ENCODE measurements at places on chromosomes 16 and 17. TPM values are rescaled to one million over a fixed set of nuclear protein-coding genes. Genes with fewer than 3 reads are reported as not detected.
A peak's percentile ranks its signal among the peaks of the same experiment; 100 is the strongest.

- no peak for DNase-seq
- no peaks in the 10 kb centered on the region for H3K27me3 ChIP-seq
- no peaks in the 10 kb centered on the region for H3K36me3 ChIP-seq
- peak overlapping the region; percentile 50 for H3K27ac ChIP-seq
These were observed 22.6 kb downstream of the MXRA7 start for GRCh38 chr17:76688165-76688622.

DNA sequence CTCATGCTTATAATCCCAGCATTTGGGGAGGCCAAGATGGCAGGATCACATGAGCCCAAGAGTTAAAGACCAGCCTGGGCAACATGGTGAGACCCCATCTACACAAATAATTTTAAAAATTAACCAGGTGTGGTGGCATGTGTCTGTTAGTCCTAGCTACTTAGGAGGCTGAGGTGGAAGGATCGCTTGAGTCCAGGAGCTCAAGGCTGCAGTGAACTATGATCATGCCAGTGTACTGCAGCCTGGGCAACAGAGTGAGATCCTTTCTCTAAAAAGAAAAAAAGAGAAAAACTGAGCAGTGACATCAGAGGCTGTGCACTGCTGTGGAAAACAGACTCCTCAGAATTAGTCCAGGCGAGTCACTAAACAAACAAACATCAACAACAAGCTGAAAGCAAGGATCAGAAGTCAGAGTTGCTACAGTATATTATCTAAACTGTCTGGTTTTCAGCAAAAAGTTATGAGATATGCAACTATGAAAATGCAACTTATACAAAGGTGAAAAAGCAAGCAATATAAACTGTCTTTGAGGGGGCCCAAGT lies 39.3 kb downstream of the CBFB start:
- no peaks in the 10 kb centered on the region for H3K4me1 ChIP-seq
- H3K4me3 ChIP-seq = no peak overlapping the region

DNA sequence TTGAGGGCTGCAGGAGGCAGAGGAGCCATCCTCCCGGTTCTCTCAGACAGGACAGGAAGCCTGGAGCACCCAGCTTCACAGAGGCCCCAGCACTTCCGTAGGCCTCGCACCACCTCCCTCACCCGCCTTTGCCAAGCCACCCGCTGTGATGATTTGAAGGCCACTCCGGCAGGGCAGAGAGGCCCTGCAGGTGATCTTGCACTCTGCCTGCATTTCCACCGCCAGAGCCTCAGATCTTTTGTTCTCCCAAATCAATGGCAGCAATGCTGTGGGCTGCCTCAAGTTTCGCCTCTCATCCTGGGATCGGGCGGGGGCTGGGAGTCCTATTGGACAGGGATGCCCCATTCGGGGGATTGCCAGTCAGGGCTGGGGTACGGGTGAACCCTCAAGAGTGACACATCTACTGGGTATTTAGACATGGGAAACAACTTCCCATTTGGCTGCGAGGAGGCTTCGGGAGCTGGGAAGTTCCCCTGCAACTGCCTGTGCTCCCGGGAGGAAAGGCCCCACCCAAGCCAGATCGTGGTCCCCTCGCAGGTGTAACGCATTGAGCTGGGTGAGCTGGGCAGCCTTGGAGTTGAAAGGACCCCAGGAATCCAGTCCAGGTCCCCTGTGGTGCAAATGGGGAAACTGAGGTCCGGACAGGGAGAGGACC lies 34.8 kb upstream of the PEMT start:
- no peak overlapping the region for H3K27ac ChIP-seq
- H3K27me3 ChIP-seq = no peaks in the 10 kb centered on the region
- H3K4me1 ChIP-seq = no peaks in the 10 kb centered on the region

GRCh38 chr17:5762191-5762590 lies 177.9 kb upstream of the NLRP1 start:
- no peaks in the 10 kb centered on the region for H3K4me1 ChIP-seq
- no peak for DNase-seq
- no peaks in the 10 kb centered on the region for H3K27me3 ChIP-seq
- H3K27ac ChIP-seq = no peak overlapping the region

GRCh38 chr17:12655936-12656335 lies 9.8 kb upstream of the MYOCD start:
- no peaks in the 10 kb centered on the region for H3K36me3 ChIP-seq
- no peak overlapping the region for H3K4me3 ChIP-seq
- no peaks in the 10 kb centered on the region for H3K27me3 ChIP-seq
- no peak for DNase-seq
- H3K27ac ChIP-seq = no peak overlapping the region

DNA sequence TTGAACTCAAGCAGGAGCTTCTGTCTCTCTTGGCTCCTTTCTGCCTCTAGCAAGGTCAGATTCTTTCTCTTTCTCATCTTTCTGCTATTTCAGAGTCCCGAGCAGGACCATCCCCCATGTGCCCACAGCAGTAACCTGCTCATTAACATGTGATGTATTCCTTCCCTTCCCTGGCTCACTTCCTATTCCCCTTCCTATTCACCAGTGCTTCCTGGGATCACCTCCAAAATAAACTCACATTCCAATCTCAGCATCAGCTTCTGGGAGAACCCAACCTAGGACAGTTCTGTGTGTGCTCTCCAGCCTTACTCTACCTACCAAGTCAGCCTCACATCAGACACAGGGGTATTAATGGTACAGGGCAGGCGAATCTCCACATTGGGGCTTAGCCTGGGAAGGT lies 546.4 kb upstream of the SALL1 start:
- H3K36me3 ChIP-seq = no peaks in the 10 kb centered on the region
- DNase-seq = no peak
- no peaks in the 10 kb centered on the region for H3K4me1 ChIP-seq
- no peak overlapping the region for H3K27ac ChIP-seq
- H3K27me3 ChIP-seq = no peaks in the 10 kb centered on the region

DNA sequence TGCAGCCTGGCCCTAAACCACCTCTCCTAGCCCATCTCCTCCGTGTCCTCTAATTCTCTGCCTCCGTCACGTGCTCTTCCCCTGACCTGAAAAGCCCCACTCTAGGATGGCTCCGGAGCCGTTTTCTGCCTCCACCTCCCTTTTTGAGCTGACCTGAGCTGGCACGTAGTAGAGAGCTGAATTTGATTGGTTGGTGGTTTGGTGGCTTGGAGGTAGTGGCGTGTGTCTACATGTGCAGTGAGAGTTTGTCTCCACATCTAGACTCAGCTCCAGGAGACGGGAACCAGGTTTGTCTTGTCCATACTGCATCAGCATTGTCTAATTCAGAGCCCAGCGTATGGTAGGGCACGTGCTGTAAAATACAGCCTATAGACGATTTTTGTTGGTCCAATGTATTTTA lies 3.0 kb downstream of the SBK1 start:
- no peak overlapping the region for H3K27ac ChIP-seq
- H3K27me3 ChIP-seq = peaks cover 5% of the 10 kb centered on the region
- no peak overlapping the region for H3K4me3 ChIP-seq

The PRDM7 gene
- not detected for total RNA-seq

The FOXN1 gene
- total RNA-seq = not detected

The CDK3 gene
- 8.2 TPM for total RNA-seq

The C16orf78 gene
- total RNA-seq = not detected

The TAT gene
- 0.64 TPM for total RNA-seq

The TNFRSF13B gene
- 1.1 TPM for total RNA-seq

The ASIC2 gene
- 1.3 TPM for total RNA-seq
